Activated naive CD4-positive, alpha-beta T cell treated with anti-CD3 and anti-CD28 coated beads, Interleukin-2, amount 50 U/mL, for 72 hours (primary cell): ENCODE measurements at places on chromosomes 16 and 17. TPM values are rescaled to one million over a fixed set of nuclear protein-coding genes. Genes with fewer than 3 reads are reported as not detected.

The C16orf54 gene
- total RNA-seq, result 19.5 TPM

The KREMEN2 gene
- total RNA-seq, result not detected

The FADS6 gene
- not detected for total RNA-seq

The CX3CL1 gene
- 0.07 TPM for total RNA-seq

The KRTAP2-2 gene
- total RNA-seq, result not detected

The CDIPT gene
- 39.4 TPM for total RNA-seq

The TMEM114 gene
- not detected for total RNA-seq

The PYDC1 gene
- total RNA-seq, result not detected

The RCVRN gene
- total RNA-seq, result not detected

The CMTM2 gene
- 1.1 TPM for total RNA-seq

The PRM3 gene
- total RNA-seq, result not detected

The ZG16 gene
- total RNA-seq, result not detected

The NDE1 gene
- total RNA-seq, result 114 TPM

The GPRC5B gene
- total RNA-seq, result 0.37 TPM

- DNase-seq, result no peak
Measured at GRCh38 chr16:70782237-70782636, 18.7 kb downstream of the VAC14 start.

GRCh38 chr16:72401084-72401361, 229.1 kb upstream of the PMFBP1 start:
- DNase-seq, result no peak

DNA sequence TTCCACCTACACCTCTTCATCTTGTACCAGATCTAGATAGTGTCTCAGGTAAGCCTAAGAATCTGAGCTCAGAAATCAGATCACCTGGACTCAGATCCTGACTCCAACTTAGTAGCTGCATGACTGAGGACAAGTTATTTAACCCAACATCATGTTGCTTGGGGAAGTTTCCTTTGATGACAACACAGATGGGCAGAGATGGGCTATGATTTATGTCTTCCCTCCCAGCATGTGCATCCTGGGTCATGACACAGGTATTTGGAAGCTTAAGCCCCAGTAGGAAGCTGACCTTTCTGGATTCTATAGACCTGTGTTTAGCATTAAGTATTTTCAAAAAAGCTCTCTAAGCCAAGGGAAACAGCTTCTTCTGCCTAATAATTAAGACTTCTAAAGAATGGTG, 12.4 kb upstream of the HEATR6 start:
- DNase-seq, result no peak

DNA sequence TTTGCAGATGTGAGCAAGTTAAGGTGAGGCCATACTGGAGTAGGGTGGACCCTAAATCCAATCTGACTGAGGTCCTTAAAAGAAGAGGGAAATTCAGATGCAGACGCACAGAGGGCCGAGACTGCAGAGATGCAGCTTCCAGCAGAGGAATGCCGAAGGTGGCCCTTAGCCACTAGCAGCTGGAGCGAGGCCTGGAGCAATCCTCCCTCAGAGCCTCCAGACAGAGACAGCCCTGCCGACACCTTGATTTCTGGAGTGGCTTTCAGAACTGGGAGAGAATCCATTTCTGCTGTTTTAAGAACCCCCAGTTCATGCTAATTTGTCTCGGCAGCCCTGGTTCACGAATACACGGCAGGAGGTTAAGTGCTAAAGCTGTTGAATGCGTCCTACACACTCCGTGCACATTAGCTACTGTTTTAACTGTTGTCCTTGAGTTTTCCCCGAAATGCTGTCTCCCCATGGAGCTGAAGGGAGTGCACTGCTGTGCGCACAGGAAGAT, 135.5 kb downstream of the IRF8 start:
- DNase-seq, result no peak

DNA sequence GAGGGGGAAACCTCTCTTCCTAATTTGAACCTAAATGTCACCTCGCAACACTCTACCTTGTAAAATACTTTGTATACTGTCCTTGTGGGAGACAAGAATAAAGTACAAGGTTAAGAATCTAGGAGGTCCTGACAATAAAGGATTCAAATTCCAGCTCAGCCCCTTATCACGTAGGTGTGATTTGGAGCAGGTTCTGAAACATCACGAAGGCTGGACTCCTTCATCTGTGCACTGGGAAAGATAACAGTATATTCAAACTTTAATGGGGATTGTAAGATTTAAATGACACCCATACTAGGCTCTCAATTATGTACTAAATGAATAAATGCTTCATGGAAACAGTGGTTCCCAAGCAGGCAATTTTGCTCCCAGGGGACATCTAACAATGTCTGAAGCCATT, 2.1 kb downstream of the TXNDC11 start:
- no peak for DNase-seq

DNA sequence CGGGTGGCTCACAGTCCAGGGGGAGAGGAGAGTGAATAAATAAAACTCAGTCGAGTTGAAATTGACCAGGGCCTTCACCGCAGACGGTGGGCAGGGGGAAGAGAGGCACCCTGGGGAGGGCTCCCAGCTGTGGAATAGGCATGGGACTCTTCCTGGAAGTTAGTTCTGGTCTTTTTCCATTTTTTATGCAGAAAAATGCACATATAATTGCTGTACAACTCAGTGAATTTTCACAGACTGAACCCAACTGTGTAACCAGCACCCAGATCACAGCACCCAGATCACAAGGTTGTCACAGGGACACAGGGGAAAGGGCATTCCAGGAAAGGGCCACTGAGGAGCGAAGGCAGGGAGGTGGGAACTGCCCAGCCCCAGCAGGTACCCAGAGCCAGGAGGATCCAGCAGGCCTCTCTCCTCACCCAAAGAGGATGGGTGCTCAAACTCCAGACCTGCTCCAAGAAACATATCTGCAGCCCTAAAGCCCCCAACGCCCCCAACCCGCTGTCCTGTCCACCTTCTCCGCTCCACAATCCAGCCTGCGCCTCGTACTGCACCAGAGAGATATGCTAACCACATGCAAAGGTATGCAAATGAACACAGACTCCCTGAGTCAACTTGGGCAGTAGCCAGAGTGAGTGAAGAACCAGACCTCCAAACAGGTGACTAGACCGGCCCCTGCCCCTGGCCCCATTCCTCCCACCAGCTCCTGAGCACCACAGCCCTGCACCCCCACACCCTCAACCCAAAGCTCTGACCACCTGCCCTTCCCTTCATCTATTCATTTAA, 29.1 kb upstream of the EIF1 start:
- DNase-seq, result no peak

GRCh38 chr16:77677129-77677528, 45.2 kb upstream of the NUDT7 start:
- no peak for DNase-seq

GRCh38 chr16:69831212-69832123, 69.3 kb downstream of the WWP2 start:
- DNase-seq, result no peak

GRCh38 chr17:51015145-51015558, 105.5 kb downstream of the SPAG9 start:
- no peak for DNase-seq

DNA sequence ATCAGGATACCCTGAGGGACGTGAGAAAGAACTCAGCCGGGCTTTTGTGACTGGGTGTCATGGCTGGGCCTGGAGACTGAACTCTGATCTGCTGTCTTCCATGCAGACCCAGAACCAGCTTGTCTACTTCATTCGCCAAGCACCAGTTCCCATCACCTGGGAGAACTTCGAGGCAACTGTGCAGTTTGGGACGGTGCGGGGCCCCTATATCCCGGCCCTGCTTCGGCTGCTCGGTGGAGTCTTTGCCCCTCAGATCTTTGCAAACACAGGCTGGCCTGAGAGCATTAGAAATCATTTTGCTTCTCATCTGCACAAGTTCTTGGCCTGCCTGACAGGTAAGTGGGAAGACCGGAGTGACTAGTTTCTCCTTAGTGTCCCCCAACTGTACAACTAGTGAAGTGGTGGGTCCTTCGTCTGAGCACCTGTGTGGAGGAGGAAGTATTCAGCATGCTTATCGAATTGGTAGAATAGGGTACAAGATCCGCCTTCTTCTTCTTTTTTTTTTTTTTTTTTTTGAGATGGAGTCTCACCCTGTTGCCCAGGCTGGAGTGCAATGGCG, 15.5 kb downstream of the DNAH2 start:
- DNase-seq, result no peak

- DNase-seq, result no peak
Measured at GRCh38 chr17:76689859-76690258, 20.9 kb downstream of the MXRA7 start.

- peak; percentile 95 for DNase-seq
Measured at GRCh38 chr16:67028696-67029253, at the start of gene CBFB. Gene CBFB (plus strand): TSS chr16:67029149. CDS start chr16:67029408, 259 bp downstream.

- DNase-seq, result no peak
Measured at GRCh38 chr16:77729951-77730350, 7.6 kb downstream of the NUDT7 start.

GRCh38 chr16:87463722-87464690, 28.8 kb downstream of the ZCCHC14 start:
- DNase-seq, result peak; percentile 80

DNA sequence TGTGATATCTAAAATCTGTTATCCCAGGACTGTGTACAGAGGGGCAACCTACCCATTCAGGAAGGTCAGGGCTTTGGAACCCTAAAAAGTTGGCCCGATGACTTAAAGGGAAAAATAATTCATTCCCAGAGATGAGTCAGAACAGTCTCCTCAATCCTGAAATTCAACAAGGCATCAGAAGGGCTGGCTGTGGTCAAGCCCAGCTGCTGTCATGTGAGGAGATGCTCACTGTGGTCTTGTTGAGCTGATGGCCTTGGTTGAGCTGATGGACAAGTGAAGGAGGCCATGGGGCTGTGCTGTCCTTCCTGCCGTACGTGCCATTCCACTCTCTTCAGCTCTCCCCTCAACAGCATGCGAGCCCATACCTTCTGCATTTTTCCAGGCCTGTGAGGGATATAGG, 20.9 kb upstream of the DRG2 start:
- DNase-seq, result no peak

DNA sequence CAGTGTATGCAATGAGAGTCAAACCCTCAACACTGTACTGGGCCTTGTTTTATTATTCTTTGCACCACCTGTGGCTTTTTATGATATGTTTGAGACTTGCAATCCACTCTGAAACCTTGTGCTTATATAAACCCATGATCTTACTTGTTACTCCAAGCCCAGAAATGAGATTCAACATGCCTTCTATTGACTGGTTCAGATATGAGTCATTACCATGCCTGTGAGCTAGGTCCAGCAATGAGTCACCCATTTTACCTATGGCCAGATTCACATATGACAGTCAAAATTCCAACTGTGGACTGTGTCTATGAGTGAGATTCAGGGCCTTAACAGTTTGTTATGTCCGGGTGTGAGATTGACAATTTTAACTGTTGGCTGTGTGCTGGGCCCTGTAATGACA, 1846.1 kb downstream of the TP53TG3F start:
- no peak for DNase-seq

- DNase-seq, result no peak
Measured at GRCh38 chr16:81469710-81470535, 25.3 kb downstream of the CMIP start.

GRCh38 chr17:27329146-27329805, 35.4 kb downstream of the WSB1 start:
- no peak for DNase-seq

DNA sequence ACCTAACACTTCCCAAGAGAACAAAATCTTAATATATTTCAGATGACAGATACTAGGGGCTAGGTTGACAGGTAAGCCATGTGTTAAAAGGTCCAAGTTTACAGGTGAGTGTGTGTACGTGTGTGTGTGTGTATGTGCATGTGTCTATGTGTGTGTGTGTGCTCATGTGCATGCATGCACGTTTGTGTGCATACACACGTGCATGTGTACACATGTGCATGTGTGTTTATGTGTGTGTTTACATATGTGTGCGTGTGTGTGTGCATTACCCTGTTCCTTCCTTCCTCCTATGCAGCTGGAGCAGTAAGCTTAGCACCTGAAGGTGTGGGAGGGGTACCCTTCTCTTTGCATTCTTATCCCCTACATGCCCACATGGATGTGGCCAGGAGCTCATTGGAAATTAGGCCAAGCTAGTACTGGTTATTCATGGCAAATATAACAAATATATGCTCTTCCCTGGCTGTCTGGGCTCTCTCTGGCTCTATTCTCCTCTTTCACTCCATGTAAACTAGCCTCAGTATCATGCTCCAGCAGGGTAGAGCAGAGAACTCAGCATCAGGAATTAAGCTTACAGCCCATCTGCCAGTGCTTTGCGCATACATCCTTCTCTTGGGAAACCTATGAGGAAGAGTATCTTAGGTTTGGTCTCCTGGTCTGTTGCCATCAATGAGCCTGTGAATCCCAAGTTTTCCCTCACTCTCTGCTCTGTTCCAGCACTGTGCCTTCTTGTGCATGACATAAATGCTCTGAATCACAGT, 258.0 kb upstream of the MYOCD start:
- DNase-seq, result no peak

- no peak for DNase-seq
Measured at GRCh38 chr17:68595496-68595895, 5.7 kb downstream of the FAM20A start.

DNA sequence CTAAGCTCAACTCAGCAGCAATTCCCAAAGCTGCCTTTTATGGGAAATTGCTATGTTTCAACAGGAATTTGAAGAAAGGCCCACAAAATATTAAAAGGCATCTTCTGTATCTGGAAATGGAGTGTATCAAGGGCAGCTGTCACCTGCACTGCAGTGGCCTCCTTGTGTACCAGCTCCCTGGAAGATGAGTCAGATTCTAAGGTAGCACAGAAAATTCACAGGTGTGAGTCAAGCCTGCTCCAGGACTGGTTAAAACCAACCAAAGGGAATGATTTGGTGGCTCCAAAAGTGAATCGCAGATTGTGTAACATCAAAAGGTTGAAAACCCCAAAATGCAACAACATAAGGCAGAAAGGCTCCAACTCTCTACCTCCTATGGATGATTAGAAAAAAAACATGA, 296.4 kb downstream of the GRIN2A start:
- no peak for DNase-seq

GRCh38 chr17:79925242-79925957, 86.2 kb upstream of the CBX4 start:
- DNase-seq, result no peak

- DNase-seq, result no peak
Measured at GRCh38 chr17:21010705-21011596, 31.9 kb downstream of the USP22 start.

GRCh38 chr17:64117981-64118979, 11.7 kb downstream of the ERN1 start:
- DNase-seq, result no peak

- DNase-seq, result no peak
Measured at GRCh38 chr17:48174833-48175523, 67.4 kb downstream of the SNX11 start.

GRCh38 chr17:57035971-57036481, 49.0 kb upstream of the AKAP1 start:
- no peak for DNase-seq

GRCh38 chr17:83171661-83172060, 92.3 kb downstream of the METRNL start:
- no peak for DNase-seq

GRCh38 chr17:73924909-73925186, 278.6 kb upstream of the RPL38 start:
- DNase-seq, result no peak

DNA sequence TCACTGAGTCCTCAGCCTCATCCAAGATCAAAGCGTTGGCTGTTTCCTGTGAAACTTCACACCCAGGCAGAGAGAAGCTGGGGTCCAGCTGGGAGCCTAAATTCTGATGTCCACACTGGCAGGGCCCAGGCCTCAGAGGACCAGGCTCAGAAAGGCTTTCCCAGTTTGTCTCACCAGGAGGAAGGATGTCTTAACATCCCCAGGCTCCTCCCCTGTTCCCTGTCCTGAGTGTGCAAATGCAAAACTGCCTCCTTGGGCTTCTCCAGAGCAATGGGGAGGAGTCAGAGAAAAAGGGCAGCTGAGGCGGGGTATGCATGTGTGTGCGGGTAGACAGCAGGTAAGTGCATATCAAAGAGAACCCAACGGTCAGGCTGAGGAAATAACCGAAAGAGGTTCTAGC, 45.7 kb downstream of the CUEDC1 start:
- no peak for DNase-seq
